NCI-H774 (cell line): ENCODE measurements at places on chromosomes 7 and 10.

- no peak for DNase-seq
Measured at GRCh38 chr10:4742217-4742616, 83.8 kb upstream of the AKR1E2 start.

DNA sequence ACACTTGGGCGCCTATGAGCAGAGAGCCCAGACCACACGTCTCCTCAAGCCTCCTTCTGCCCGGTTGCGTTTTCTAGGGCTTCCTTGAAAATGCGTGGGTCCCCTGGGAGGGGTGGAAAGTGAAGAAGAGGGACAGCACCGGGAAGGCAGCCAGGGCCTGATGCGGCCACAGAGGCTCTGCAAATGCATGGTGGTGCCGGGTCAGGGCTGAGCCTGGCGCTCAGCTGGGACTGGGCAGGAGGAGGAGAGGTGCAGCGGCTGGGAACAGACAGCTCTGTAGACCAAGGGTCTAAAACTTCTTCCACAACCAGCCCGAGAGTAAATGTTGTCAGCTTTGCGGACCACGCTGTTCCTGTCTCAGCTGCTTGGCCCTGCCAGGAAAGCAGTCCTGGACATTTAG lies 1.6 kb downstream of the DPYSL4 start:
- no peak for DNase-seq

GRCh38 chr10:126199221-126199998 lies 188.9 kb downstream of the ADAM12 start:
- DNase-seq, result no peak

GRCh38 chr10:32156031-32156495 lies 99.8 kb upstream of the KIF5B start:
- DNase-seq, result no peak

DNA sequence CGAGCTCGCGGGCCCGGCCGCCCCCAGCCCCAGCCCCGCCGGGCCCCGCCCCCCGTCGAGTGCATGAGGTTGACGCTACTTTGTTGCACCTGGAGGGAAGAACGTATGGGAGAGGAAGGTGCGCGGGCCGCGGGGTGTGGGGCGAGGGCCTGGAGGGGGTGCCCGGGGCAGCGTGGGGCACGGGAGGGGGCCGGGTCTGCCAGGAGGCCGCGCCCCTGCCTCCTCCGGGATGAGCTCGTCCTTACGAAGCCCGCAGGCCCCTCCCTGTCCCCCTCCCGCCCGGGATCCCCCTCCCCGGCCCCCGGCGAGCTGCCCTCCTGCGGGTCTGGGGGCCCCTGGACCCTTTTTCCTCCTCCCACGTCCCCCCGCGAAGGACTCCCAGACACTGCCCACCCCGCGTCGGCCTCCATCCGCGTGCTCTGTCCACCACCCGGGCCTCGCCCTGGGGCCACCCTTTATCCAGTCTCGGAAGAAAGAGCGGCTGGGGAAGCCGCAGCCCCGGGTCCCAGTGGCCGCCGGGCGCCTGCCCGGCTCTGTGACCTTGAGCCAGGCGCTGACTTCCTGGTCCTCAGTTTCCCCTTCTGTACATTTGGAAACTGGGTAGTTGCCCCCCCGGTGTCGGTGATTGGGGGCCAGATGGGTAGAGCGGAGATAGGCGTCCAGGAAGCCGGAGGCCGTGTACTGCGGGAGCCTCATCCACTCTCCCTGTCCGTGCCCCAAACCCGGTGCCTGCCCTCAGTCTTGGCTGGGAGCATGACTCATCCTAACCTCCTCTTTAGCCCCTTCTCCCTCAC lies 521 bp downstream of the LIMK1 start:
- DNase-seq, result peak; percentile 43

DNA sequence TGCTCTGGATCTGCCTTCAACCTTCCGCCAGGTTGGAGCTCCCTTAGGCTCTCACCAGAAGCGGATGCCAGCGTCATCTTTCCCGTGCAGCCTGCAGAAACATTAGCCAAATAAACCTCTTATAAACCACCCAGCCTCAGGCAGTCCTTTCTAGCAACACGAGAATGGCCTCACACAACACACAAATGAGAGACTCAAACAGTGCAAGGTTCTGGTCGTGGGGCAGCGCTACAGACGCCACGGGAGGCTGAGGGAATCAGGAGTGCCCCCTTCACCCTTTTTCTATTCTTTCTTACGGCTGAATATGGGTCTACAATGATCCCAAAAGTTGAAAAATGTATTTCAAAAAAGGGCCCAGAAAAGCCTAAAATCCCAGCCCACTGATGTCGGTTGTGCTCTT lies 96.4 kb downstream of the FOXL3 start:
- no peak for DNase-seq
